Fibroblast of mammary gland (primary cell): ENCODE measurements at places on chromosomes 12 and 14.
A peak's percentile ranks its signal among the peaks of the same experiment; 100 is the strongest.

DNA sequence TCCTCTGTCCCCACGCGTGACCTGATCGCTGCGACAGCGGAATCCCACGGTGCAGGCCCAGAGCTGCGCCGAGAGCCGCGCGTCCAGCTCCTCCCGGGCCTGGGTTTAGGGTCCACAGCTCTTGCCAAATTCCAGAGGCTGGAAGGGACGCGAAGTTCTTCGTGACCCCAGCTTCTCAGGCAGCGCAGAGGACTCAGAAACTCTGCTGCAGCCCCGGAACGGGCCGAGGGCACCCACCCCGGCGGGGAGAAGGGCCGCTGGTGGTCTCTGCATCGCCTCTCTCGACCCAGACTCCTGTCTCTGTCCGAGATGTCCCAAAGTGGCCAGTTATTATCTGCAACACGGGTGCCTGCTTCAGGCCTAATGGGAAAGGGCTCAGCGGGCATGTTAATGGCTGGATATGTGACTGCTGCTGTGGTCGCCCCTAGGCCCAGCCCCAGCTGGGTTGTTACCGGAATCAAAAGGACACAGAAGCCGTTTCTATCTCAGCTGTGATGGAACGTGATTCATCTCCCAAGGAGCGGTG lies 236.4 kb downstream of the VRK1 start:
- no peak for DNase-seq

GRCh38 chr12:28770322-28770721 lies 378.8 kb upstream of the FAR2 start:
- DNase-seq, result peak; percentile 22

GRCh38 chr12:103046154-103046553 lies 88.7 kb downstream of the ASCL1 start:
- no peak for DNase-seq

- DNase-seq, result peak; percentile 4
Observed at GRCh38 chr12:113850309-113851056, 115.6 kb downstream of the RBM19 start.

DNA sequence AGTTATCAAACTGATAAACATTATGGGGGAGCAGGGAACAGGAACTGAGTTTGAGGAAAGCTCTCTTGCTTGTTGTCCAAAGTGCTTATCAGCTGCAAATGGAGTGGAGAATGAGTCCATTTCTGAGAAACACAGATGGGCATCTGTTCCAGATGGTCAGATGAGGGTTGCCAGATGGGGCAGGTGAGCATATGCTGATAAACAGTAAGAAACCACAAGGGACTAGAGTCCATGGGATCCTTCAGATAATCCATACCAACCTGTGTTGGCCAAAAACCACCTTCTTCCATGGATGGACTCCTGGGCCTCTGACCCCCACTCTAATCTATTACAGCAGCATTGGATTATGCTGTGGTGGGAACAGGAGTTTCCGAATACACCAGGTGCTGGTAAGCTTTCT lies 38.3 kb downstream of the GNS start:
- no peak for DNase-seq

GRCh38 chr14:20642182-20642581 lies 691 bp upstream of the OR6S1 start:
- no peak for DNase-seq

DNA sequence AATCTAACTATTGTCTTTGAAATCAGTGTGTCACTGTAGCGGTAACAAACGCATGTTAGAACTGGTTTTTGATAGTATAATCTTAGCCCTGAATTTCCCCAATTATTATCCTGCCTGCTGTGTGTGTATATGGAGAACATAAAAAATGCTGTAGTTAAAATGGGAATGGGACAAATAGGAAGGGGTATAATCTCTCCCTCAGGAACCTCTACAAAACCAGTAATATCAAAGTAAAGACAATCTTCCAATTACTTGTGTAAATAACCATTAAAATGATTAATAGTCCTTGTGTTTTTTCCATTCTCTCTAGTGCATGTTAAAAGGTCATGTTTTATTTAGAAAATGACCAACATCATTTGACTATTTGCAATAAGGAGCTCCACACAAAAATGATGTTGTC lies 200.1 kb upstream of the TMTC1 start:
- DNase-seq, result no peak

DNA sequence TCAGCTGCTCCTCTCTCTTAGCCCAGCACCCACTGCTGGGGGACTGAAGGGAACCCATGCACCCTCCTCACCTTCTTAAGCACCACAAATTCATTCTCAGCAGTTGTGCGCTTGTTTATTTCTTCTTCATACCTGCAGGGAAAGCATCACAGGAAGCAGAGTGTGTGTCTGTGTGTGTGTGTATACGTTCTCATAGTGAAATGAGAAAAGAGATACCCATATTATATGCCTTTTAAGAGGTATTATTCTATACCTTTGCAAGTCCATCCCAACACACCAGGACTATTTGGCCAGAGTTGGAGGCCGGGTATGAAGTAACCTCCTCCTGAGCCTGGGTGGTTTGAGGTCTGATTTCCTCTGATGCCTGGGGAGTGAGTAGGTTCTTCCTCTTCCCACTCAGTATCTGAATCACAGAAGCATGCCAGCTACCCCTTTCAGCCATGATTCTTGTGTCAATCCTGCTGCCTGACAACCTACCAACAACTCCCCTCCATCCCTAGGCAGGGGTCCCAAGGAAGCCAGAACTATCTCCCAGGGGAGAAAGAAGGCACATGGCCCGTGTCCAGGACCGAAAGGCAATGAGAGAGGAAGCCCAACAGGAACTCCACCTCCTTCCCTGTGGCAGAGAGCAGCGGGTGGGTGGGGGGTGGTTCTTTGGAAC lies 3.0 kb downstream of the KRT73 start:
- DNase-seq, result peak; percentile 30

DNA sequence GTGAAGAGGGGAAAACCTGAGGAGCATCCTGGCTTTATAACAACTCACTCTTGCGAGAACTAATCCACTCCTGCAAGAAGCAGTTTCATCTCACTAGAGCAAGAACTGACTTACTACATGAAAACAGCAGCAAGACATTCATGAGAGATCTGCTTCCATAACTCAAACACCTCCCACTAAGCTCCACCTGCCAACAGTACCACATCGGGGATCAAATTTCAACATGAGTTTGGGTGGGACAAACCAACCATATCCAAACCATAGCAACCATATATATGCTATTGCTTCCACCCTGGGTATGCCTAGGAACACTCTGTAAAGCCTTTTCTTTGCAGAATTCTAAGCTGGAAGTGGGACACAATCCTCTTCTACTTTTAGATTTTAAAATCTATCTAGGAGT lies 13.9 kb upstream of the AVPR1A start:
- no peak for DNase-seq

- DNase-seq, result no peak
Observed at GRCh38 chr14:102378830-102379229, 16.1 kb downstream of the TECPR2 start.

- peak; percentile 88 for DNase-seq
Observed at GRCh38 chr12:67720351-67720856, 71.9 kb downstream of the DYRK2 start.

- peak; percentile 27 for DNase-seq
Observed at GRCh38 chr12:40241741-40242140, 16.9 kb downstream of the LRRK2 start.
